ENCODE measurements at places on chromosomes 5 and 9. TPM values are rescaled to one million over a fixed set of nuclear protein-coding genes. Genes with fewer than 3 reads are reported as not detected.

The OR13D1 gene
- total RNA-seq: not detected

The TMEM252 gene
- not detected for total RNA-seq

The MARVELD2 gene
- total RNA-seq: 7.7 TPM

The IL13 gene
- not detected for total RNA-seq

The OR1Q1 gene
- not detected for total RNA-seq

The CCDC183 gene
- total RNA-seq: not detected

DNA sequence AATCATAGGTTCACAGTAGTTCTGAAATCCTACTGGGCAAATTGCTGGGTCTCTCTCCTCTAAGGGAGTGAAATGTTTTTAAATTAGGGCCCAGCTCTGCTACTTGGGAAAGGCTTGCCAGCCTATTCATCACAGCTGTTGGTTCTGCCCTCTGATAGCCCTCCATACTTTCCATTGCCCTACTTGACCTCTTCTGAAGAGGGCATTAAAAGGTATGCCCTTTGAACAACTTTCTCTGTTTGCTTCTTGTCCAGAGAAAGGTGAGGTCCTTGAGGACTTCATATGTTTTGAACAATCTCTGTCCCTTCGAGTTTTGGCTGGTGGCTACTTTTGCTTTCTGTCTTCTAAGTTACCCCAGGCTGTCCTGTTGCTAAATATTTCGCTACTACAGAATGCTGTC is 62.3 kb upstream of the JAK2 start:
- no peak for DNase-seq
